ENCODE measurements at places on chromosomes 16 and 17. TPM values are rescaled to one million over a fixed set of nuclear protein-coding genes. Genes with fewer than 3 reads are reported as not detected.

The CACNG3 gene
- not detected for total RNA-seq

The TMEM114 gene
- total RNA-seq: not detected

The PIK3R5 gene
- total RNA-seq: 1.8 TPM

The CTRB1 gene
- total RNA-seq: not detected

The PRRT2 gene
- total RNA-seq: not detected

The GJD3 gene
- total RNA-seq: 0.47 TPM

The SLC13A2 gene
- total RNA-seq: not detected

DNA sequence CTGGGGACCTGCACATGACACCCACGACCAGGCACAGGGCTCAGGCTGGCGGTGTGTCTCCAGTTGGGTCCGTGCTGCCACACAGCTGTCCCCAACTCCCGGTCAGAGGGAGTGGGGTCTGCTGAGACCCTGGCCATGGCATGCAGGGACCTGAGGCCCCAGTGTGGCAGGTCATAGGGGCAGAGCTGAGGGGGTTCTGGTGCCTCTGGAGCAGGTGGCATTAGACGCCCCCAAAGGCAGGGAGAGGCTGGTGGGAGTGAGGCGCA is 4.2 kb downstream of the NUBP2 start:
- peaks cover 28% of the 10 kb centered on the region for H3K4me1 ChIP-seq
- H3K27ac ChIP-seq: no peak overlapping the region
- no peak overlapping the region for H3K4me3 ChIP-seq
- H3K36me3 ChIP-seq: no peaks in the 10 kb centered on the region

DNA sequence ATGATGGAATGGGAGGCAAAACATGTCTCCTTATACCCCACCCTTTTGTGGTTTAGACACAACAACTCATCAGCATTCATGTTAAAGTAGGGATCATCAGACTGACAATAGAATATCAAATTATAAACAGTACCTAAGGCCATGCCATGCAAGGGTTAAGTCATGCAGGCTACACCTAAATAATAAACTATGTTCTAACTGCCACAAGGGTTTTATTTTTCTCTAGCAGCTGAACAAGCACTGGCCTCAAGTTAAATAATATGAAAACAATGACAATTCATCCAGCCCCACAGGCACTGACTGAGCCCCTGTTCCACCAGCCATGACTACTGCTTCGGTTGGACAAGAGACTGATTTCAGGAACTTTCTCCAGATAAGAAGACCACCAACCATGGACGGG is 164.5 kb upstream of the PIRT start:
- H3K4me3 ChIP-seq: no peak overlapping the region
- no peaks in the 10 kb centered on the region for H3K27me3 ChIP-seq
- DNase-seq: no peak
- H3K4me1 ChIP-seq: no peaks in the 10 kb centered on the region
- H3K27ac ChIP-seq: no peak overlapping the region
- no peaks in the 10 kb centered on the region for H3K36me3 ChIP-seq

DNA sequence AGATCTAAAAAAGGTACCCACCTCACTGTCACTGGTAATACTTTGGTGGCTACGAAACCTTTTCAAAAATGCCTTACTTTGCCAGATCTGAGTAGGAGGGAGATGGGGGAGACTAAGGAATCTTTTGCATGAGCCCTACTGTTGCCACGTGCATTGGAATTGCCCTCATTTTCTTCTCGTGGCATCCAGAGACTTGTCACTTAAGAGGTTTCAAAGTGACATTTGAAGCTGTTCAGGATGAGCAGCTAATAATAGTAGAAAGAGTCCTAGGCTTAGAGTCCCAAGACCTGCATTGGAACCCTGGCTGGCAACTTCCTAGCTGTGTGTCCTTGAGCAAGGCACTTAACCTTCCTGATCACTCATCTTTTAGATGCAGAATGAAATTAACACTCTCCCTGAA is 43.5 kb downstream of the GPRC5B start:
- H3K27me3 ChIP-seq: no peaks in the 10 kb centered on the region
- no peaks in the 10 kb centered on the region for H3K4me1 ChIP-seq
- no peak for DNase-seq
- H3K4me3 ChIP-seq: no peak overlapping the region

DNA sequence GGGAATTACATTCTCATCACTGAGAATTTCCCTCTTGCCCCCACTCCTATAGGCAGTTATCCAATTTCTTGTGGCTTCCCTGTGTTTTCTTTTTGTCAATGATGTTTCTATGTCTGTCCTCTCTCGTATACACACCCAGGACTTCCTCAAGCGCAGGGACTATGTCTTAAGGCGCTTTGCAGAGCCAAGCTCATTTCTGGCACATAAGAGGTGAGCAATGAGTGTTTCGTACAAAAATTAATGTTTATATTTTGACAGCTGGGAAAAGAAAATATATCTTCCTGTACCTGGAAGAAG is 947 bp downstream of the DDX42 start:
- no peaks in the 10 kb centered on the region for H3K27me3 ChIP-seq
- H3K4me1 ChIP-seq: peaks cover 10% of the 10 kb centered on the region
- no peak for DNase-seq
- peak overlapping the region; percentile 99 for H3K4me3 ChIP-seq

DNA sequence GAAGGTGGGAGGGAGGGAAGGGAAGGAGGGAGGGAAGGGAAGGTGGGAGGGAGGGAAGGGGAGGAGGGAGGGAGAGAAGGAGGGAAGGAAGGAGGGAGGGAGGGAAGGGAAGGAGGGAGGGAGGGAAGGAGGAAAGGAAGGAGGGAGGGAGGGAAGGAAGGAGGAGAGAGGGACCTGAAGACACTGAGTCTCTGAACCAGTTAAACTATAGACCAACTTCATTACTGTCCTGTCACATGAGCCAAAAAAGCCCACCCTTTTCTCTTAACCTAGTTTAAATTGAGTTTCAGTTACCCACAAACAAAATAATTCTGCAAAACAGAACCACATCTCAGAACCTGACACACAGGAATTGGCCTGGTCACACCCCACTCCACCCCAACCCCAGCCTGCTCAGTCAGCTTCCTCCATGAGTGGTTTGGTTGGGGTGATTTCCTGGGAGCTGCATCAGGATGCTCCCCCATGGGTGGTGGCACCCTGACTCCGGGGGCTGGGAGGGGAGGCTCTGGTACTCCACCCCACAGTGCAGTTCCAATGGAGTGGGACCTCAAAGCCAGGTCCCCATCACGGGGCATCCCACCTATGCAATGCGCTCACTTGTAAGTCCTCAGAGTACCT is 4.7 kb upstream of the PRR29 start:
- no peak overlapping the region for H3K27ac ChIP-seq
- no peak overlapping the region for H3K4me3 ChIP-seq

DNA sequence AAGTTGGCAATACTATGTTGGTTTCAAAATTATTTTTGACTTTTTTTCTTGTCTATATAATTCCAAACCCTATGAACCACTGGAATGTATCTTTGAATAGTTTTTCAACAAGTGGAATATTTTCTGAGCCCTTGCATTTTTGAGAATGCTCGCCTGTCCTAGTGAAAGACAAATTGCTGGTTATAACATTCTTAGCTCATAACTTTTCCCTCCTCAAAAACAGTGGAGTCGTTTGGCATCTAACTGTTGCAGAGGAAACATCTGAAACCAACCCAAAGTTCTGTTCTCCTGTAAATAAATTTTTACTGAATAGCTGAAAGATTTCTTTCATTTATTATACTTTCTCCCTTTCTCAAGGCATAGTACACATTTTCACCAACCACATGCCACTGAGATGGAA is 11.3 kb upstream of the COX10 start:
- no peaks in the 10 kb centered on the region for H3K4me1 ChIP-seq
- H3K27me3 ChIP-seq: no peaks in the 10 kb centered on the region

Data from esophagus squamous epithelium (tissue), 5 donors.